ENCODE measurements at places on chromosomes 5 and 9. TPM values are rescaled to one million over a fixed set of nuclear protein-coding genes. Genes with fewer than 3 reads are reported as not detected.

GRCh38 chr5:167466992-167467391 lies 824.5 kb upstream of the WWC1 start:
- no peak for DNase-seq

- no peak for DNase-seq
These were observed 680.8 kb downstream of the CETN3 start for GRCh38 chr5:89728750-89729149.

GRCh38 chr5:16742938-16743337 lies 126.1 kb upstream of the RETREG1 start:
- no peak for DNase-seq

DNA sequence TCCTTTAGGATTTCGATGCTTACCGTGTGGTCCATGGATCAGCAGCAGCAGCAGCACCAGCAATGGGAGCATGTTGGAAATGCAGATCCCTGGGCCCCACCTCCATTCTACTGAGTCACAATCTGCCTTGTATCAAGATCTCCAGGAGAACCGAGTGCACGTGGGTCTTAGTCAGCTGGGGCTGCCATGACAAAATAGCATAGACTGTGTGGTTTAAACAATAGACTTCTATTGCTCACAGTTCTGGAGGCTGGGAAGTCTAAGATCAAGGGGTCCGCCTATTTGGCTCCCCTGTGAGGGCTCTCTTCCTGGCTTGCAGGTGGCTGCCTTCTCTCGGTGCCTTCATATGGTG lies 1.3 kb upstream of the PROP1 start:
- DNase-seq, result no peak

- no peak for DNase-seq
These were observed 106.0 kb downstream of the FRMD3 start for GRCh38 chr9:83432104-83432627.

DNA sequence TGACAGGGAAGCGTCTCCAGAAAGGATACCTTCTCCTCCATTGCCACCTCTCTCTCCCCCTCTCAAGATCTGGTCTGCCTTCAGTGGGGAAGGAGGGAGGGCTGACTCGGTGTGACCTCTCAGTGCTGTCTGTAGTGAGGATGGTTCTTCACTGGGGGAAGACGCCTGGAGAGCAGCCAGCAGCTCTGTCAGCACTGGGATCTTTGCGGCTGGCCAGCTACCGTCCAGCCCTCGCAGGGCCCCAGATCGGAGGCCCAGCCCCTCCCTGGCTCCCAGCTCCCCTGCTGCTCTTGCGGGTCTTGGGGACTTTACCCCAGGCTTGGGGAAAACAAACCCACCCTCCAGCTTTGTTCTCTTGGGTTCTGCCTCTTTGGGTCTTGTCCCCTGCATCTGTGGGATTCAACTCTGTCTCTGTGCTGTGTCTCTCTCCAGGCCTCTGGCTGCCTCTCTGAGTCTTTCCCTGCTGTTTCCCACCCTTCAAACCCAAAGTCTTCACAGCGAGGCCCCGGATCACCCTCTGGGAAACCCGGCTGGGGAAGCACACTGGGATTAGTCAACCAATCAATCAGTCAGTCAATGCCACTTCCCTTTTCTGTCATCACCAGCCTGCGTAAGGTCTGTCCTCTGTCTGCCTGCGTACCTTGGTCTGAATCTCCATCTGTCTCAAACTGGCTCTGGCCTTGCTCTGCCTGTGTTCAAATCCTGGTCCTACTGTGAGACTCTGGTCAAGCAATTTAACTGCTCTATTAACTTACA lies 23.0 kb downstream of the FGF18 start:
- DNase-seq, result no peak

DNA sequence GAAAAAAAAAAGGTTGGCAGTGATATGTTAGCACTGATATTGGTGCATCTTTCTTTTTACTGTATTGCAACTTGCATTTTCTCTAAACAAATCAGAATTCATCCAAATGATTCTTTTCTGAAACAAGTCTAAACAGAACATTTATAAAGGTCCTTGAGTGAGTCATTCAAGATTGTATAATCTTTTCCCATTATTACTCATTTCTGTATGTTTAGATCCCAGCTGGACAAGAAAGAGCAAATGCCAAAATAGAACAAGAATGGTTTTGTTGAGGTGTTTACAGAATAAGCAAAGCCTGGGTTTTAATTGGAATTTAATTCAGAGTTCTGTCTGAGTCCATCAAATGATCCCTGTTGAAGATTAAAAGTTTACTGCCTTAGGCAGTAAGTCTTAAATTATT lies 112.3 kb downstream of the VCAN start:
- DNase-seq, result no peak

DNA sequence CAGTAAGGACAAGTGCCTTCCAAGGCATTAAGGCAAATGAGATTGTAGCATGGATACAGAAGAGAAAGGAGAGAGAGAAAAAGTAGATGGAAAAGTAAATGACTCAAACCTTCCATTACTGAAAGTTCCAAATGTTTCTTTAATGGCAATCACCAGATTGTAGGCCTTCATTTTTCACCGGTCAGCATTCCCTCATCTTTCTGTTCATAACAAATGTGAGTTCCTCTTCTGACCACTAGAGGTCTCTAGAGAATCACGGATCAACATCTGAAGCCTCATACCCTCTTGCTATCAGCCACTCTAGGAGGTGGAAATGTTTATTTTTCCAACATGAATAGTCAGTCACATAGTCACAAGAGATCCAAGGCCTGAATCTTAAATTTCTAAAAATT lies 73.6 kb upstream of the RPS23 start:
- DNase-seq, result no peak

- DNase-seq, result no peak
These were observed 58.6 kb downstream of the LPAR1 start for GRCh38 chr9:110979636-110980035.

DNA sequence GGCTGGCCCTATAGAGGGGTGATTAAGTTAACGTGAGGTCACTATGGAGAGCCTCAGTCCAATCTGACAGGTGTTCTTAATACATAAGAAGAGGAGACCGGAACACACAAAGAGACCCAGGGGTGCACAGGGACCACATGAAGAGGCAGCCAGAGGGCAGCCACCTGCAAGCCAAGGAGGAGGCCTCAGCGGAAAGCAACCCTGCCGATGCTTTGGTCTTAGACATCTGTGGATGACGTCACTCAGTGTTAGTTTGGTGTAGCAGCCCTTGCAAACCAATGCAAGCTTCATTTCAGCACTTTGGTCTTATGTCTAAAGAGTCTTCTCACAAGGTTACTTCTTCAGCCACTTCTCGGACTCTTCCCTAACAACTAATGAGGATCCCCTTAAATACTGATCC lies 47.6 kb upstream of the GRHPR start:
- no peak for DNase-seq

- DNase-seq, result no peak
These were observed 487.5 kb upstream of the GRIN3A start for GRCh38 chr9:102225841-102226441.

DNA sequence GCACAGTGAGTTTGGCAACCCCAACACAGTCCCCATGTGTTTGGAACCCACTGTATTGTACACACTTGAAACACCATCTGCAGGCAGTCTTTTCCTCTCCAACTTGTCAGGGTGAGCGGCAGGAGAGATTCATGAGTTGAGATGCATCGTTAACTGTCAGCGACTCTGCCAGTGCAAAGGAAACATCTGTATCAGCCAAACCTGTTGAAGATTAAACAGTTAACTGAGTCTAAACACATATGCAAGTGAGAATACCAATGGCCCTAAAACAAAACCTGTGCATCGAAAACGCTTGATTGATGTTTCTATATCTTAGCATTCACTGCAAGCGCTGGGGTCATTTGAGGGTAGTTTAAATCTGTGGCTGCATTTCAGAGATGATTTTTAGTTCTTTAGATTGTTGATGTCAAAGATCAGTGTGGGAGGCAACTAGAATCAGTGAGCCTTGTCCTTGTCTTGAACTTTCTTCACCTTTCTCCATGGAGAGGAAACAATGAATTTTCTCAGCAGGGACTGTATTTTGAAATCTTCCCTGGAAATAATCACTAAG lies 41.3 kb upstream of the PAM start:
- DNase-seq, result peak; percentile 37

DNA sequence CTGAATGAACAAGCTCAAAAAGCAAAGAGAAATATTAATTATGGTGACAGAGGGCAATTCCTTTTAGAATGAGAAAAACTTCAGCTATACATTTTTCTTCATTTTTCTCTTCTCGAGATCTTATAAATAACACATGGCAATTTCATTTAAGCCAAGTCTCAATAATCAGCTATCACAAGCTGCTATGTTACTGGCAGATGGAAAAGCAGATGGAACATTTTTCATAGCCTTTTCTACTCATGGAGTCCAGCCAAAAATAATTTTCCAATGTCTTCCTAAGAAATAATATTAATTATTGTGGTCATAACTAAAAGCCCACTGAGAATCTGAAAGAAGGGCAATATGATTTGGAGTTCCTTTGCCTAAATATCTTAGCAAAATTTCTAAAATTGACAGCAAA lies 35.6 kb downstream of the SKIC3 start:
- no peak for DNase-seq

GRCh38 chr5:65020492-65020891 lies 251.8 kb downstream of the CWC27 start:
- no peak for DNase-seq

DNA sequence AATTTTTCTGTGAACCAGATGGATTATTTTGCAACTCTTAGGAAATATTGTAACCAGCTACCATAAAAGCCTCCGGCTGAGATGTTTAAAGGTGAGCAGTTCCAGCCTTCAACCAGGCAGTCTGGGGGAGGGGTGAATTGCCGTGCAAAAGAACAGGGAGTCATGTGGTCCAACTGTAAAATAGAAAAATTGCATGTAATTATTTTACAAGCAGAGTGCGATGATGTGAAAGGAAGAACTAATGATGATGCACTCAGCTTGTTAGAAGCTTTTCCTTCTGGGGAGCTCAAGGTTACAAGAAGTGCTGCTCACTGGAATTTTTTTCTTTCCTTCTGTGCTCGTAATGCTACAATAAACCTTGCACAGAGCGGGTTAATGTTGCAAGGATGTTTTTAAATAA lies 188.7 kb upstream of the ITGA1 start:
- no peak for DNase-seq

- peak; percentile 54 for DNase-seq
These were observed 1.6 kb downstream of the MED27 start for GRCh38 chr9:132077881-132078698.

DNA sequence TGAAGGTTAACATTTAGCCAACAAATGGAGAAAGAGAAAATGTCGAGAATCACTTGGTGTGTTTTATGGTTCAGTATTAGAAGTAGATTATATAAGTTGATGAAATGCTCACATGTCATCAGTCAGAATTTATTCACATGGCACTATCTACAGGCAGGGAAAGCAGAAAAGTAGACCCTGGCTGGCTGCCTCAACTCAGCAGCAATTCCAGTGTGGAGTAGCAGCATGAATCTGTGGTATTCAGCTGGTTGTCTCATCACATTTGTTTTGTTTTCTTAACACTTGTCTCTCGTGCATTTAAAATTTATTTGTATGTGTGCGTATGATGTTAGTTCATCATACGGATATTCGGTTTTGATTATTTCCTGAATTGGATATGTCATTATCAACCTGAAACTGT lies 153.5 kb upstream of the OR13F1 start:
- no peak for DNase-seq

BICD2 gene
- 29.3 TPM for polyA plus RNA-seq

SKP1 gene
- 984 TPM for polyA plus RNA-seq

ZMYND19 gene
- 18.8 TPM for polyA plus RNA-seq

FOXI1 gene
- polyA plus RNA-seq, result 7.0 TPM

ERCC8 gene
- 24.6 TPM for polyA plus RNA-seq

IFNK gene
- not detected for polyA plus RNA-seq
